NCI-H345 (cell line): ENCODE measurements at places on chromosomes 7 and 10.

DNA sequence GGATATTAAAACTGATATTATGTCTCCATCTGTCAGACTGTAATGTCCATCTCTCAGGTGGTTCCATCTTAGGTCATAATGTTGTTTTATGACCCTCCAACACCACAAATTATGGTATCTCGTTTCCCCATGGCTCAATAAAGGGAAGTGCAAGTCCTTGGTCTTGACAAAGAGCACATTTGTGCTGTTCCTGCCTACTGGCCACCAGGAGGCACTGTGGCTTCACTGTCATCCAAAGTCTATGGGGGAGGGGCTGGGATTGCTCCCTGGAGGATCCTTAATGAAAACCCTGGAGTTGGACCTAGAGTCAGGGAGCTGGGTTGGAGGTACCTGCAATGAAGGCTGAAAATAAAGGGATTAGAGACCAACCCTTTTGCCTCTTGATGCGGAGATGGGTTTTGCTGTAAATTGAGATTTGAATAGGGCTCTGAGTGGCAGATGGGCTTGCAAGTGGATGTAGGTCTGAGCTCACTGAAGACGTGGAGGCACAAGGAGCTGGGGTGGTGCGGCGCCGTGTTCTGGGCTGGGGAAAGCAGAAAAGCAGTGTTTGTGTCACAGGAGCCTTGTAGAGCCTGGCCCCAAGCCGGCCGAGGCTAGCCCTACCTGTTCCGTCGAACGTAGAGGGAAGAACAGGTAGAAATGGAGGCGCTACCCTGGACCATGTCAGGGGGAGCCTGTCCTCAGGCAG lies 180.5 kb upstream of the PRSS58 start:
- no peak for DNase-seq

GRCh38 chr10:132417257-132417910 lies 20.4 kb downstream of the PWWP2B start:
- no peak for DNase-seq

DNA sequence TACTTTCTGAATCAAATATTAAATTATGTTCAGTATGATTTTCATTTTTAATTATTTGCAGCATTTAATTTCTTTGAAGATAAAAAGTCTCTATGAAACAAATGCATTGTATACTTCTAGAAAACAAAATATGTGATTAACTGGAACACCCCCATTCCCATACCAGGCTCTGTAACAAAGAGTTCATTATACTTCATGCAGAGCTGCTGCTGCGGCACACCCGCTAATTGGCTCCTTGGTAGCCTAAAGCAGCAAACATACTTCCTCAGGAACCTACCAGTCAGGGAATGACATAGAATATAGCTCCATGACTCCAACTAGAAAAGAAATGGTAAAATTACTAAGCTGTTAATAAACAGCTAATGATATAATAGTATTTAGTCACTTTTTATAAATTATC lies 19.3 kb downstream of the RAB11FIP2 start:
- no peak for DNase-seq

DNA sequence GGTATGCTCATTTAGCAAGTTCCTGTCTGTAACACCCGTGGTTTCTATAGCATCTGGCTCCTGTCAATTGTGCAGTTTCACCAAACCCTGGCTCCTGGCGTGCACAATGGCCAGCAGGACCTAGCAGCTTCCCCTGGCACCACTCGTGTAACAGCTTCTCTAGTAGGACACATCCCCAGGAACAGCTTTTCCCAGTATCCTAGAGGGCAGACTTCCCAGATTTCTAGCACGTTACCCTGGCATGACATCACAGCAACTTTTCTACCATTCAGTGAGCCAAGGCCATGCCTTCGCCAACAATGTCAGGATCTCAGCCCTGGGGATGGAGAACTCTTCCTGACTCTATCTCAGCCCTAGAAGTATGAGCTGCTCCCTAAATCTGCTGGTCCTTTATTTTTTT lies 6.5 kb downstream of the YME1L1 start:
- no peak for DNase-seq

GRCh38 chr10:18294633-18295032 lies 154.4 kb downstream of the CACNB2 start:
- no peak for DNase-seq

- peak; percentile 64 for DNase-seq
Observed at GRCh38 chr7:126606331-126606730, 646.4 kb downstream of the GRM8 start.

- no peak for DNase-seq
Observed at GRCh38 chr7:5420881-5421713, 2.5 kb downstream of the TNRC18 start.

GRCh38 chr7:84800846-84801245 lies 386.0 kb downstream of the SEMA3D start:
- DNase-seq, result no peak

- DNase-seq, result no peak
Observed at GRCh38 chr10:34290412-34291081, 524.5 kb downstream of the PARD3 start.

DNA sequence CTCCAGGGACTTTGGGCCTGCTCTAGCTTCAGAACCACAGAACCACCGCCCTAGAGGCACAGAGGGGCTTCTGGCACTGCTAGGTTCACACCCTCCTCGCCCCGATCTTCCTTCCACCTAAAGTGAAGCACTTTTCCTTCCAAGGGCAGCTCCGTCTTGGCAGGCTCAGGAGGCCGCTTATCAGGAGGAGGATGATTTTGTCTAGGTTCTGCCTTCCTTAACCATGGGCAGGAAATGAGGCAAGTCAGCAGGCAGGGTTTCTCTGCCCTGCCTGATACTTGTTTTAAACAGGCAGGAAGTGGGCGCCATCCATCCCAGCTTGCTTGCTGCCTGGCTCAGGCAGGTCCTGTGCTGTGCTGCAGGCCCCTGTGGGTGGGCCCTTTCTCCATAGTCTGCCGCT lies 8.3 kb upstream of the ATP6V0E2 start:
- DNase-seq, result no peak

DNA sequence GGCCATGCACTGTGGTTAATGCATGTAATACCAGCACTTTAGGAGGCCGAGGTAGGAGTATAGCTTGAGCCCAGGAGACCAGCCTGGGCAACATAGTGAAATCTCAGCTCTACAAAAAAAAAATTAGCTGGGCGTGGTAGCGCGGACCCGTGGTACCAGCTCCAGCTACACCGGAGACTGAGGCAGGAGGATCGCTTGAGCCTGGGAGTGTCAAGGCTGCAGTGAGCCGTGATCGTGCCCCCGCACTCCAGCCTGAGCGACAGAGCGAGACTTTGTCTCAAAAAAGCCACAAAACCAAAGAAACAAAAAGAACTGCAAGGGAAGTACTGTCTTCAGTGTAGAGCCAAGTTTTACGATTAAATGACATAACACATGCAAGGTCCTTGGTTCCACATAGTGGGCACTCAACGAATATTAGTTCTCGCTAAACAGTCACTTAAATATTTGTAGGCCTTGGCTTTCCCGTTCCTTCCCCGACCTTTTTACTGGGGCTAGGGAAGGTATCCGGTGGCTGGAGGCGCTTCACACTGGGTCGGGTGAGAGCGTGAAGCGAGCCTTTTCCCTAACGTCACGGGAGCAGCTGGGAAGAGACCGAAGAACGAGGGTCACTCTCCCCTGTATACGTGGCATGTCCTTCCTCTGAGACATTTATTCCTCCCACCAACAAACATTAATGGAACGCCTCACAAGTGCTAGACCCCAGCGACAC lies 993 bp upstream of the SND1 start:
- DNase-seq, result no peak

GRCh38 chr10:110076559-110077318 lies 69.0 kb downstream of the ADD3 start:
- no peak for DNase-seq

DNA sequence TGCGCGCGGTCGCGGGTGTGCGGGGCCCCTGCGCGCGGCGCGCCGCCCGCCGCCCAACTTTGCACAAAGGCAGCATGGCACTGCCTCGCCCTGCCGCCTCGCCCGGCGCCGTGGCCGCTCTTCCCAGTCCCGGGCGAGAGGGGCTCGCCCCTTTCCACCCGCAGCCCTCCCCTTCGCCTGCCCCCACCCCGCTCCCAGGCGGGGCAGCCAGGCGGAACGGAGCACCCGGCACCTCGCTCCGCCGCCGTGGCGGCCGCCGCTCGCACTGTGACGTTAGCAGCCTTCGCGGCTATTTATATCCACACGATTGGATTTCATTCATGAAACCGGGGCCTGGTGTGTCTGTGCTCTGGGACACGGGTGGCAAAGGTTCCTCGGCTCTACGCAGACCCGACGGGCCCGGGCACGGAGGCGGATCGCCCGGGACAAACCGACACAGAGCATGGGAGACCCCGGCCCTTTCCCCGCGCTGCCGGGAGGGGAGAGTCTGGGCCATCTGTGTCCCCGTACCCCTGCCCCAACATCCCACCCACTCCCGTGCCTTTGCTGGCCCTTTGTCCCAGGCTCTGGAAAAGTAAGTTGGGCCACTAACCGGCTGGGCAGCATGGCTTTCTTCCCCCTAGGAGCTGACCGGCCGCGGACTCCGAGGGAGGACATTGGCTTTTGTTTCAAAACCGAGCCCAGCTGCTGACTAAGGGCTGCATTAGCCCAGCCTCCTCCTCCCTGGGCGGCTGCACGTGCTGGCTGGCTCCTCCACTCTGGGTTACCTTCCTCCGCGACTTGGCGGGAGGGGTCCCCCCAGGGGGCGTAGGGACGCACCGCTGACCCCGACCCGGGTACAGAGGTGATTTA lies at the start of gene RHOBTB1:
TSS of gene RHOBTB1 (minus strand) at position 128 of the 852 bp plus-strand sequence. CDS start 32,643 bp downstream, outside the sequence.
- DNase-seq, result peak; percentile 52

DNA sequence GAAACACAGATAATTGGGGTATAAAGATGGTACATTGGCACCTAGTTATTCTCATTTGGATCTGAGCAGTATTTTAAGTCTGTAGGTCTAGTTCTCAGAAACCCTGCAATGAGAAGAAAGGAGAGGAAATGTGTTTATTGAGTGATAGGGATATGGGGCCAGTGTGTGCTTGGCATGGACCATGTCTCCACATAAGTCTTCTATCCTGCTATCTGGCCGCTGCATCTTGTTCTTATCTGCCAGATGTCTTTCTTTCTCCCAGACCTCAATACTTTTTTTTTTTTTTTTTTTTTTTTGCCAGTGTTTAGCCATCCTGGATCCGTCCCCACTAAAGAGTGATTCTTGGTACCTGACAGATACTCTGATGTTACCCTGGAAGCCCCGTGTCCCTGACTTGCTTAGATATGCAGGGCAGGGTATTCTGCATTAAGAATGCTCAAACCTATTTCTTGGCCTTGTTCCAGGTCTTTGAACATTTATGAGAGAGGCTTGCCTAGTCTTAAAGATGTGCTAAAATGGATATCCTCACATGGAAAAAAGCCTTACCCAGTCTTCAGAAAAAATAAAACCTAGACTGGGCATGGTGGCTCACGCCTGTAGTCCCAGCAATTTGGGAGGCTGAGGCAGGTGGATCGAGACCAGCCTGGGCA lies 10.0 kb downstream of the MTURN start:
- DNase-seq, result no peak

DNA sequence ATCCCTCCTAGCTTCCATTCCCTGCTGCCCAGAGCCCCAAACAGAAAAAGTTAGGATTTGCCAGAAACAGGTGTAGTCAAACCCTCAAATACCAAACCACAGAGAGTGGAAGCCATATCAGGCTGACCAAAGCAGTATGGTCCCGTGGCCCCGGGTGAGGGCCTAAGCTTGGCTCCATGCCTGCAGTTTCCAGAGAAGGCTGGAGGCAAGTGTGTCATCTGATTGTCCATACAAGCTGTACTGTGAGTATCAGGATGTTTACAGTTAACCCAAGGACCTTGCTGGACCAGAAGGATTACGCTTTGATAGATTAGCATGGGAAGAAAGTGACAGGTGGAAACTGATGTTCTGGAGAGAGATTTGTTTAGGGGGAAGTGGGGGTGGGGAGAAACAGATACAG lies 96.3 kb downstream of the PRKAG2 start:
- DNase-seq, result no peak

DNA sequence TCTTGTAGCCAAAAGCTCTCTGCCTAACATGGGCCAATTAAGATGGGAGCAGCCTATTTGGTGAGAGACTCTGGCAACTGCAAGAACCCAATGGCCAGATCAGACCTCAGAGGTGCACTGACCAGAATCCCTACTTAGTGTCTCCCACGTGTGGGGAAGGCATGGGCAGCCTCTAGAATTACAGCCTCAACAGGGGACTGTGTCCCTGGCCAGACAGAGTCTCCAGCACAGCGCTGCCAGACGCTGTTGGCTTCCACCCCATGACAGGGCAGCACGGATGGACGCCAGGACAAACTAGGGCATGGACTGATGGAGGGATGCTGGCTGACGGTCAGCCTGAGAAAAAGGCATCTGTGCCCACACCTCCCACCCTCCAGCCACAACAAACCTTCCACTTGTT lies 729.3 kb upstream of the AUTS2 start:
- DNase-seq, result no peak

GRCh38 chr7:136290351-136290750 lies 313.2 kb upstream of the MTPN start:
- no peak for DNase-seq

GRCh38 chr10:34121781-34122622 lies 693.1 kb downstream of the PARD3 start:
- DNase-seq, result no peak

DNA sequence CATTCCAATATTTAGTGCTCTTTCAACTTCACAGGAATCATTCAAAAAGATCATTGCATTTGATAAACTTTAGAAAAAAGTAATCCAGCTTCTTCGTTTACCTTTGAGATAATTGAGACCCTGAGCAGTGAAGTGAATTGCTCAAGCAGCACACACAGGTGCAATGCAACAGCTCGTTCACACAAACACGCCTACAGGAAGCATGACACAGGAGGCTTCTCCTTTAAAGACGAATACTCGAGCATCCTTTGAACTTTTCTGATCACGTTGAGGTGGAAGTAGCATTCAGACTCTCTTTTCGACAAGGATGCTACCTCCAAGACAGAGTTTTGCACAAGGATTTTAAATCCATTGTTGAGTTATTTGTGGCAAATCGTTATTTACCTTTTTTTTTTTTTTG lies 18.0 kb upstream of the RSU1 start:
- no peak for DNase-seq

DNA sequence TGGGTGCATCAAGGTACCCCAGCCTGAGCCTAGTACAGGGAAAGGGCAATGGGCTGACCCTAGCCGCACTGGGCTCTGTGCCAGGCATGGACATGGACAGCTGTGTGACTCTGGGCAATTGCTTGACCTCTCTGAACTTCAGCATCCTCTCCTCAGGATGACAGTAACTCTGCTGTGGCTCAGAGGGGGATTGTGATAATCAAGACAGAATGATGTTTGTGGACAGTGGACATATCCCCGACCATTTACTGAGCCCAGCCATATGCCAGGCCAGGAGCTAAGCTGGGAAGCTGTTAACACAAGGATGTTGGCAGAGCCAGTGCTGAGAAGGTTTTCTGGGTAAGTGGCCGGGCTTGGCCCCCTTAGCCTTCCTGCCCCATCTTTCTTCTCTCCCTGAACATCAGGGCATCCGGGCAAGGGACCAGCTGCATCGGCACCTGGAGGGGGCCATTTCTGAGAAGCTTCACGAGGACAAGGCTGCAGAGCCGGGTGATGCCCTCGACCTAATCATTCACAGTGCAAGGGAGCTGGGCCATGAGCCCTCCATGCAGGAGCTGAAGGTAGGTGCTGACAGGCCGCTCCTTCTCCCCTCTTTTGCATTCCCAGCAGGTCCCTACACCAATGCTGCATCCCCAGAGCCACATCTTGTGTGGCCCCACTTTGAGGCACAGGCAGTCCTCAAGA lies 3.5 kb downstream of the CYP26C1 start:
- DNase-seq, result no peak

GRCh38 chr7:7719236-7719635 lies 829 bp upstream of the RPA3 start:
- peak; percentile 92 for DNase-seq

- DNase-seq, result no peak
Observed at GRCh38 chr7:145488816-145489215, 627.8 kb upstream of the CNTNAP2 start.
